ENCODE measurements at places on chromosomes 16 and 17. TPM values are rescaled to one million over a fixed set of nuclear protein-coding genes. Genes with fewer than 3 reads are reported as not detected.

- peaks cover 20% of the 10 kb centered on the region for H3K36me3 ChIP-seq
- peaks cover 20% of the 10 kb centered on the region for H3K4me1 ChIP-seq
- no peak overlapping the region for H3K27ac ChIP-seq
Measured at GRCh38 chr17:18997650-18998196, 6.8 kb downstream of the FAM83G start.

DNA sequence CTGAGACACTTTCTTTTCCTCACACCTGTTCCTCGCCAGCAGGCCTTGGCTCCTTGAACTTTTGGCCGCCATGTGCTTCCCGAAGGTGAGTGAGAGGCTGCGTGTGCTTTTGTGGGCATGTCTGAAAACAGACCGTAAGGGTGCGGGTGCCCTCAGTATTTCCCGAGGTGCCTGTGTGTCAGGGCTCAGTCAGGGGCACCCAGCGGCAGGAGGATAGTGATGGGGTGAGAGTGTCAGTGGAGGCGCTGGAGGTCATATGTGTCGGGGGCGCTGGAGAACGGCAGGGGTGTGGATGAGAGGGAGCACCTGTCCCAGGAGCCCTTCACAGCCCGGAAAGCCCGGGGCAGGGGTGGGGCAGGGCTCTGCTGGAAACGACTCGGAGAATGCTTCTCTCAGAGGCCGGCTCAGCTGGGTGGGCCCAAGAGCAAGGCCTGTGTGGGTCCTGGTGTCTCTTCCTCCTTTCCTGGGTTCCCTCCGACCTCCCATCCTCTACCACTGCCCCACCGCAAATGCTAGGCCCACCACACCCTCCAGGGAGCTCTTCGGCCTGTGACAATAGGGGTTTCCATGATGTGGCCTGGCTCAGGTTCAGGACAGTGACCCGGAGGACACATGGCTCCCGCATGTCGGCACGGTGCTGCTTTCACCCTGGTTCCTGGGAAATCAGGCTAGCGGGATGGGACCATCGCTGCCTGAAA, 451 bp downstream of the IL32 start:
- H3K27me3 ChIP-seq = no peaks in the 10 kb centered on the region
- H3K36me3 ChIP-seq = no peaks in the 10 kb centered on the region
- H3K4me3 ChIP-seq = no peak overlapping the region

DNA sequence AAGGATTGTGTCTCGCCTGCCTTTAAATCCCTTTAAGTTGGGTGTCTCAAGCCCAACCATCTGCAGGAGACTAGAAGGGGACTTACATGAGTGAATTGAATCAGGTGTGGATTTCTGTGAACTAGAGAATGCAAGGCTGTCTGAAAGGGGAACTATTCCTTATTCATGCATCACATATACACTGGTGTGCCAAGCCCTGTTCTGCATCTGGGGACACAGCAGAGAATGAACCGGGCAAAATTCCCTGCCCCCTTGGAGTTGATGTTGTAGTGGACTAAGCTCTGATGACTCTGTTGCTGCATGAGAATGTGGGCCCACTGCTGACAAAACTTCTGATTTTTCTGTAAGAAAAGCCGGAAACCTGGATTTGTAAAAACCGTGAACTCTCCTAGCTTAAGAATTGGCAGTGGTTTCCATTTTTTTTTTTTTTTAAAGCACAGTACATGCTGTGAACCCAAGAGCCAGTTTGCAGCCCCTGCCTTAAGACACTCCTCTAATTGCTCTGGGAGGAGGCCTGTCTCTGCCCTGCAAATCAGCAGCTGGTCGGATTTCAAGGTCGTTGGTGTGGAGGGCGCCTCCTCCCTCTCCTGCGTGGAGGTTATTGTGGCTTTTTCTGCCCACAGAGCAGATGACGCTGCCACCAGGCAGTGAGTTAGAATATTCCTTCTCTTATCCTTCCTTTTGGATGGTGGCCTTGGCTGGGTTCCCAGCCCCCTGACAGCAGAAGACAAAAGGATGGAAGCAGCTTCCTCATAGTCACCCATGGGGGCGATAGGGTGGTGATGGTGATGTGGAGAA, 131.0 kb downstream of the PRKCB start:
- DNase-seq = no peak
- H3K36me3 ChIP-seq = no peaks in the 10 kb centered on the region
- H3K27me3 ChIP-seq = peaks cover 42% of the 10 kb centered on the region
- no peak overlapping the region for H3K27ac ChIP-seq
- no peak overlapping the region for H3K4me3 ChIP-seq

GRCh38 chr16:4646773-4647643, 22.4 kb downstream of the MGRN1 start:
- H3K27me3 ChIP-seq = no peaks in the 10 kb centered on the region
- no peak overlapping the region for H3K27ac ChIP-seq

EVI2A gene
- total RNA-seq = not detected

DNA sequence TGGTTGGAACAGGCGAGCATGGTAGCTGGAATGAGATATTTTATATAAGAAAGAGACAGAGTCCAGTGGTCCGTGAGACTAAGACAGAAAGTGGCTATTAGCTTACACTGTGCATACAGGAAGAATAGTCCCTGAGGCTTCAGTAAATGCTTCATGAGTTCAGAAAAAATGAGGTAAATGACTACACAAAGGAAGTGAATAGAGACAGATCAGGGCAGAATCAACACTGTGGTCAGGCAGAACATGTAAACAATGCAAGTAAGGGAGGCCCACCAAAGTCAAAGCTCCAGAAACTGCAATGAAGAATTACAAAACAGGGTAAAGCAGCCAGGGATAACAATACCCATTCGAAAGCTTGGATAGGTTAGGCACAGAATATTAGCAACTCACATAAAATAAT, 4.8 kb downstream of the ABCA10 start:
- DNase-seq = no peak
- no peaks in the 10 kb centered on the region for H3K4me1 ChIP-seq

DNA sequence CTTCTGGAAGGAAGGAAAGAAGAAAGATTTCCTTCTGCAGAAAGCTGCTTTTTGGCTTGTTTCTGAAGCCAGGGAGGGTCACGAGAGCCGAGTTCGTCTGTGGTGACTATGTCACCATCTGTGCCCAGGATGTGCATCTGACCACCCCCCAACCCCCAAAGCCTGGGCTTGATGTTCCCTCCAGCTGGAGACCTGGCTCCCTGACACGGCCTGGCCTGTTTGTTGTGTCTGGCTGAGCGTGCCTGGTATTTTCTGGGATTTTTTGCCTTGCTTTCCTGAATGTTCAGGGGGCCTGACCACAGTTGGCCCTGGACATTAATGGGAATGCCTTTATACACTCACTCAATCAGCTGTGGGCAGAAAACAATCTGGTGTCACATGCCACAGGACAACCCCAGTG, 38.9 kb downstream of the LGALS9 start:
- no peak overlapping the region for H3K27ac ChIP-seq
- no peak overlapping the region for H3K4me3 ChIP-seq
- H3K4me1 ChIP-seq = no peaks in the 10 kb centered on the region
- peaks cover 53% of the 10 kb centered on the region for H3K27me3 ChIP-seq
- H3K36me3 ChIP-seq = no peaks in the 10 kb centered on the region
- no peak for DNase-seq

NAGS gene
- 1.0 TPM for total RNA-seq

COQ9 gene
- total RNA-seq = 53.5 TPM

DNA sequence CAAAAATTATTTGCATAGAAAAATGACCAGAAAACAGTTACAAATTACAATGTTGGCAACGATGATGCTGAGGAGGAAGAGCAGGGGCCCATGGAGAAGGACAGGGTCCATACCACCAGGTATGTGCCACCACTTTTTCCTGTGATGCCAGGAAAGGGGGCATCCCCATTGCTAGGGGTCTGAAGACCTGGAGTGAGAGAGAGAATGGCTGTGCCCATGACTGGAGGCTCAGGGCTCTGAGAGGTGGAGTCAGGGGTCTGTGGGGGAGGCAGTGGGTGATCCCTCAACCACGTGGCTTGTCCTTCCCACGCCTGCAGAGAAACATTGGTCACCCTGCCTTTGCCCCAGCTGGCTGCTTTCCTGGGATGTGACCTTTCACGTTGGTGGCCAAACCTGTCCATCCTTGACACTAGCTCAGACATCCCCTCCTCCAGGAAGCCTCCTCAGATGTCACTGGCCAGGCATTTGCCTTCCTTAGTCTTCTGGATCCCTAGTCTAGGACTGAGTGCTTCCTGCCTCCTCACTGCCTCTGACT, 51.4 kb downstream of the SOCS1 start:
- no peak overlapping the region for H3K4me3 ChIP-seq
- H3K27me3 ChIP-seq = no peaks in the 10 kb centered on the region
- no peak for DNase-seq
- no peaks in the 10 kb centered on the region for H3K36me3 ChIP-seq

DNA sequence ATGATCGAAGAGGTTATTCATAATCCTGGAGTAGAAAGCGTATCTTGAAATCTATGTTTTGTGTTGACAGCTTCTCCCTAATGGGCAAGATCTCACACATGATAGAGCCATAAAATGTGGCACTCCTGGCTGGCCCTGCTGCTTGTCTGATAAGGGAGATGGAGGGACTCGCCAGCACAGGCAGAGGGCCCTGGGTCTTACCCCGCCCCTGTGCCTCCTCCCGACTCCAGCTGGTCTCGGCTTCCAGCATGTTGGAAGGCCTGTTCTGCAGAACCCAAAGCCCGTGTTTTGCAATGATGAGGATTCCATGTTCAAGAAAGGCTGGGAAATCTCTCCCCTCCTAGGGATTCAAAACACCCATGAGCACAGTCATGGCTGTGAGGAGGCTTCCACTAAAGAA, 106.7 kb upstream of the SDK2 start:
- DNase-seq = no peak
- H3K4me3 ChIP-seq = no peak overlapping the region
- peaks cover 100% of the 10 kb centered on the region for H3K27me3 ChIP-seq
- no peaks in the 10 kb centered on the region for H3K36me3 ChIP-seq
- H3K4me1 ChIP-seq = no peaks in the 10 kb centered on the region

Data from PC-9 (cell line).